EL (cell line): ENCODE measurements at places on chromosomes 3 and 15.
A peak's percentile ranks its signal among the peaks of the same experiment; 100 is the strongest.

DNA sequence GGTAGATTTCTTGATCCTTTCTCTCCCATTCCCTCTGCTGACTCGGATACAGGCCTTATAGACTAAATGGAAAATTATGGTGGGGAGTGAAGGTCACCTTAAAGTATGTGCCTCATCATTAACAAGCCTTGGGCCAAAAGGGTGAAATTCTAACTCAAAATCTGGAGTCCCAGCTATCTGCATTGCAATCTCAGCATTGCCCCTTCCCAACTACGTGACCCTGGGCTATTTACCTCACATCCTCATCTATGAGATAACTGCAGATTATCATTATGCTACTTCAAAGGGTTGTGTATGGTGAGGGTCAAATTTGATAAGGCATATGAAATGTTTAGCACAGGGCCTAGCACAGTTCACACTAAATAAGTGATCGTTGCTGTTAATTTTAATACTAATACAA, 147.7 kb downstream of the WNT5A start:
- no peak for DNase-seq

DNA sequence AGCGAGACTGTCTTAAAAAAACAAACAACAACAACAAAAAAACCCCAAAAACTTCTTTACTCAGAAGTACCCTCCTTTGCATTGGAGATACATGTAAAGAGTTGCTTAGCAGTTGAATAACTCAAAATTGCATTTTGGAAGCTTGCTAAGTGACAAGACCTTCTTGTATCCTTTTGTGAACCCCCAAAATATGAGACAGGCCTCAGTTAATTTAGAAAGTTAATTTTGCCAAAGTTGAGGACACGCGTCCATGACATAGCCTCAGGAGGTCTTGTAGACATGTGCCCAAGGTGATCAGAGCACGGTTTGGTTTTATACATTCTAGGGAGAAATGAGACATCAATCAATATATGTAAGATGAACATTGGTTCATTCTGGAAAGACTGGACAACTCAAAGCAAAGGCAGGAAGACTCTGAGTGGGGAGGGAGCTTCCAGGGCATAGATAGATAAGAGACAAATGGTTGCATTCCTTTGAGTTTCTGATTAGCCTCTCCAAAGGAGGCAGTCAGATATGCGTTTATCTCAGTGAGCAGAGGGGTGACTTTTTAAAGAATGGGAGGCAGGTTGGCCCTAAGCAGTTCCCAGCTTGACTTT, 1.7 kb upstream of the ARF4 start:
- DNase-seq = no peak

DNA sequence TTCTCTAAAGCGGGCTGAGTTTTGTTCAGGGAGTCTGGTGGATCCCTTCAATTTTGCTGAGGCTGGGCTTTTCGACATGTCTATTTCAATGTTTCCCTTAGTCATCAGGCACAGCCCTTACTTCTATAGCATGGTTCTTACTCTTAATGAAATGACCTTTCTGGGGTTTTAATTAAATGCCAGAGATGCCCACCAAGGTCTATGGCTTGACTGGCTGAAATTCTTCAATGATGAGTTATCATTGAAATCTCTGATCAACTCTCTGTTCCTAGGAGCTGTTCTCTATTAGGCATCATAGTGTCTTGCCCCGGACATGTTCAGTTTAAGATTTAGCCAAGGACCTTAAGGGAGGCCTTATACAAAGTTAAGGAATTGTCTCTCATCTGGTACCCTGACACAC, 33.4 kb upstream of the KBTBD12 start:
- DNase-seq = no peak

DNA sequence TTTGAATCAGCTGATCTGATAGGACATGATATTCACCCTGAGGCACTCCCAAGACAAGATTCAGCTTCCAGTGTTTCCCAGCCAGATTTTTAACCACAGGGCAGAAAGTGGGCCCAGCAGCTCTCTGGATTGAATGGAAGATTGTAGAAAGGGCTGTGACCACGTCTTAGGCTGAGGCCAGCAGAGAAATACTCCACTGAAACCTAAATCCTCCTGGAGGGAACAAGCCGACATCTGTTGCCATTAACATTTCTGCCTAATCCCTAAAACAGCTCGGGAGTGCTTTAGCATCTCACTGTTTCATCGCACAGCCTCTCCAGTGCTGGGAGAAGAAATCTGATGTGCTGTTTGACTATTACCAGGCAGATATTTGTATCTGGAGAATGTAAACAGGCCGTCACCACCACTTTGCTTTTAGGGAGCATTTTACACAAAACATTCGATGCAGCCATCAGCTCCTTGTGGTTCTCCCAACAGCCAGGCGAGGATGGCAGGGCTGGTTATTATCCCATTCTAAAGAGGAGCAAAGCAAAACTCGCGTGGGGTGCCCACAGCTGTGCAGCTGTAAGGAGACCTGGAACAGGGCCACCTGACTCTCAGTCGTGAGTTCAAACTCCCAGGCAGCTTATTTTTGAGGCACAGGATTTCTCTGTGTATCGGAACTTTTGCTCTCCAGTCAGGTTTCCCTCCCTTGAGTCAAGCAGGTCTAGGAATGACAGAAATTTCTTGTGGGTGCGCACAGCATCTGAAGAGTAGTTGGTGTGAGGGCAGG, 117.4 kb downstream of the LIPC start:
- no peak for DNase-seq

DNA sequence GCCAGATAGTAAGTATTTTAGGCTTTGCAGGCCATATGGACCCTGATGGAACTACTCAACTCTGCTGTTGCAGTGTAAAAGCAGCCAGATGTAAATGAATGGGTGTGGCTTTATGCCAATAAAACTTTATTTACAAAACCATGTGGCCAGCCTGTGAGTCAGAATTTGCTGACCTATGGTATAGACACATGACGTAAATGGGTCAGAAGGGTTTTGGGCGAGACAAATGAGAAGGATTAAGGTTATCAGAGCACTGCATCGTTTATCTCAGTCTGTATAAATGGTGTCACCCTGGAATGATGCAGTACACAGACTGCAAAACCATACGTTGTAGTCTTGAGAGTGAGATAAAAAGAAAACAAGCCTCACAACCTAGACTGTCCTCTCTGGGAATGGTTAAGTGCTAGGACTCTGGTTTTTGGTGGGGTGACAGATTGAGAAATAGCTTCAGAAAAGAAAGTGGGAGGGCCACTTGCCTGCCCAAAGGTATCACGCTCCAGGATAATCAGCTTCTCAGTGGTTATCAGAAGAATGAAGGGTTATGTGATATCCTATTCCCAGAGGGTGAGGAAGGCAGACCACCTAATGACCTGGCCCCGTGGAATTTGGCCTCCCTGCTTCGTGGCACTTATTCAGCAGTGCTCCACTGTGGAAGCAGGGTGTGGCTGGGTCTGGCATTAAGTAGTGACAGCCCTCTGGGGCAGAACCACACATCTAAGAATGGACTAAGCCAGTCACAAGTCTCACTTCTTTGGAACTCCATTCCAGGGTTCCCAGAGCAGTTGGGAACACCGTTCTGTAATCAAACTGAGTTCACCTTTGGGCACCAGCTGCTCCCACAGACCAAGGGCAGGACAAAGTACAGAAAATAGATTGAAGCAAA, 46.1 kb downstream of the ABHD5 start:
- peak; percentile 52 for DNase-seq

GRCh38 chr15:99131441-99132023, 26.7 kb downstream of the SYNM start:
- no peak for DNase-seq

- peak; percentile 88 for DNase-seq
Measured at GRCh38 chr3:125045965-125046364, 9.8 kb downstream of the HEG1 start.

DNA sequence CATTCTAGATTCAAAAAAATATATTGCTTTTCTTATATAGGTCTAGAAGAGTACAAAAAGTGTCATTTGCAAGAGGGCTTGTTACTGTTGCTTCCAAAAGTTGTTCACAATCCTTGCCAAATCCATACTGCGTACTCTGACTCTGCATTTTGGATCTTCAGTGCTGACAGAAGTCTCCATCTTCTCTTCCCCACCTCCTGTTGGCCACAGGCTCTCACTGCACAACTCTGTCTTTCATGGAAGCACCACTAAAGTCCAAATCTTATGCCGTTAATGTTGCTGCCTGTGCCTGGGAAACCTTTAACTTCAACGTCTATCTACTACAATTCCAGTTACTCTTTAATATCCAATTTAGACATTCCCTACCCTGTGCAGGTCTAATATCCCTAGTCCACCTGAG, 419.9 kb downstream of the NR2F2 start:
- no peak for DNase-seq

GRCh38 chr15:87268675-87269074, 987.9 kb downstream of the NTRK3 start:
- DNase-seq = peak; percentile 57

- no peak for DNase-seq
Measured at GRCh38 chr15:25179673-25180511, 225.1 kb downstream of the SNRPN start.

DNA sequence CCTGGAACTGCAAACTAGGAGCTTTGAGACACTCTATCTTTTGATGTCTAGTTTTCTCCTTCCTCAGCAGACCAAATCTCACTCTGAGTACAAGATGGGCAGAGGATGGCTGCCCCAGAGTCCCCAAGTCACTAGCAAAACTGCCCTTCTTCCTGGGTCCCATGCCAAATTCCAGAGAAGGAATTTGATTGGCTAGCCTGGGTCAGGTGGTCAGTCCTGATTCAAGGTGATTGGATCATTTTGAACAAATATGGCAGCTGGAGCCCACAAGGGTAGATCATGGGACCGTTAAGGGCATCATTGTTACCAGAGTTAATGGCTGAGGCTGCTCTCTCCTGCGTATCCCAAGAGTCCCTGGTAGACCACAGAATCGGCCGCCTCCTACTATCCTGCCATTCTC, 21.7 kb downstream of the SLC6A1 start:
- no peak for DNase-seq
